MV-4-11 (cell line): ENCODE measurements at places on chromosomes 12 and 14.

GRCh38 chr14:60356906-60357550 is 108.0 kb downstream of the PPM1A start:
- DNase-seq: no peak

- no peak for DNase-seq
Measured at GRCh38 chr14:61330511-61330910, 9.1 kb downstream of the PRKCH start.

GRCh38 chr12:66210840-66211239 is 21.8 kb downstream of the IRAK3 start:
- peak; percentile 78 for DNase-seq

GRCh38 chr12:51270951-51271518 is 820 bp upstream of the SMAGP start:
- peak; percentile 20 for DNase-seq

DNA sequence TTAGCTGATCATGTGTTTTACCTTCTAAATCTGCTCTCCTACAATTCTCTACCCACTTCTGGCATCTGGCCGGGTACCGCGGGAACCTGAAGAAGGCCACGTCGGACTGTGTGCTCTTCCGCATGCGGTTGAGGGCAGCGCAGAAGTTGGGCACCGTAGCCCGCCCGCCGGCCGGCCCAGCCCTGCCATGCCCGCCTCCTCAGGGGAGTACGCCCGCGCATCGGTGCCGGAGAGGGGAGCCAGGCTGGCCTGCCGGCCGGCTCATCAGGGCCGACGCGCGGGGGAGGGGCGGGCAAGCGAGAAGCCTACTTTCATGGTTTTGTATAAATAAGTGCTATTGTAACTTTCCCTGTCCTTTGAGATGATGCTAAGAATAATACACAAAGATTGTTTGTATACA is 19.9 kb upstream of the ADAMTS20 start:
- DNase-seq: no peak

GRCh38 chr14:99241325-99242010 is 30.5 kb downstream of the BCL11B start:
- peak; percentile 15 for DNase-seq

- no peak for DNase-seq
Measured at GRCh38 chr14:67186172-67186768, 3.0 kb upstream of the GARIN2 start.

DNA sequence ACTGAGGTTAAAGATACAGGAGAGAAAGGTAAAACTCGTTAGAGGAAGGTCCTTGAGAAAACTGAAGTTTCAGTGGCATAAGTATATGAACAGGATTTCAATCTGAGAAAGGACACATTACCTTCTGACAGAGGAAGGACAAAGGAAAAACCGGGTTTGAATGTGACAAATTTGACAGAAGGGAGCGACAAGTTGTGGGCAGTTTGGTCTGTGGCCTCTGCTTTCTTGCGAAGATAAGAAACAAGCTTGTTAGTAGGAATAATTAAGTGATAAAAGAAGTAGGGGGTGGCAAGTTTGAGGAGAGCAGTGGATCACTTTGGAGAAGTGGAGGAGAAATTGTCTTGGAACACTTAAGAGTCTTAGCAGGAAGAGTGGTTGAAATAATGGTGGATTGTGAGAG is 5.1 kb downstream of the MON2 start:
- no peak for DNase-seq
